PC-9 (cell line): ENCODE measurements at places on chromosomes 6 and 20. TPM values are rescaled to one million over a fixed set of nuclear protein-coding genes. Genes with fewer than 3 reads are reported as not detected.
A peak's percentile ranks its signal among the peaks of the same experiment; 100 is the strongest.

- no peak for DNase-seq
These were observed 60.5 kb upstream of the SAMD5 start for GRCh38 chr6:147447835-147448611.

- DNase-seq = peak; percentile 29
These were observed 168.5 kb upstream of the SIM1 start for GRCh38 chr6:100633096-100633777.

DNA sequence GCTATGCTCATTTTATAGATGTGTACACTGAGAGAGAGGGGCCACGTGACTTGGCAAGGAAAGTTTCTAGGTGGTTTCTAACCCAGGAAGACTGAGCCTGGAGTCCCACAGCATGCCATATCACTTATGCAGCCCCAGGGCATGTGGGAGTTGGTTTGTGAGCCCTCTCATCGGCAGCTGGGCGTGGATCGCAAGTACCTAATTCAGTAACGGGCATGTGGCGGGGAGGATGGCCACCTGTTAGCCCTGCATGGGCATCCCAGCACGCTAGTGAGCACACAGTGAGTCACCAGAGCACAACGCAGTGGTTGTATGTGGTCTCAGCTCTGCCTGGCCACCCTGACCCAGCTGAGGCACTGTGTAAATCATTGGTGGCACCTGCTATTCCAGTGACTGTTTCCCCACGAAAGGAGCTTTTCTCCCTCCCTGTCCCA is 88.3 kb downstream of the NINL start:
- DNase-seq = peak; percentile 91

Gene GPR31
- not detected in 2 replicates for total RNA-seq

- DNase-seq = no peak
These were observed 98.3 kb upstream of the CHD6 start for GRCh38 chr20:41716436-41716835.

DNA sequence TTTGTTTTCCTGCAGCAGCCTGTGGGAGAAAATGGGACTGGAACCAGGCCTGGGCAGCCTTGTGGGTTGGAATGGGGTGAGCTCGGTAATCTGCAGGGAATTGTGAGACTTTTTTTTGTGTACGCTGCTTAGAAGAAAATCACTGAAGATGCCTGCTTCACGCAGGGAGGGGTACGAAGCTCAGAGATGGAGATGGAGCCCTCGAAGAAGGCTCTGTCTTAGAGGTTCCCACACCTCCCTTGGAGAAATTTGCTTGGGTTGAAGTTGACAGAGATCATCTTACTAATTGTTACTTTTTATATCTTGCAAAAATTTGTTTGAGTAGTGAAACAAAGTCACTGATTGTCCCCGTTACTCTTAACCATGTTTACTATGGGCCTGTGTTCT is 894 bp downstream of the PYGB start:
- no peak for DNase-seq

Gene MTFR2
- total RNA-seq = 10.5 and 12.6 TPM in 2 replicates

DNA sequence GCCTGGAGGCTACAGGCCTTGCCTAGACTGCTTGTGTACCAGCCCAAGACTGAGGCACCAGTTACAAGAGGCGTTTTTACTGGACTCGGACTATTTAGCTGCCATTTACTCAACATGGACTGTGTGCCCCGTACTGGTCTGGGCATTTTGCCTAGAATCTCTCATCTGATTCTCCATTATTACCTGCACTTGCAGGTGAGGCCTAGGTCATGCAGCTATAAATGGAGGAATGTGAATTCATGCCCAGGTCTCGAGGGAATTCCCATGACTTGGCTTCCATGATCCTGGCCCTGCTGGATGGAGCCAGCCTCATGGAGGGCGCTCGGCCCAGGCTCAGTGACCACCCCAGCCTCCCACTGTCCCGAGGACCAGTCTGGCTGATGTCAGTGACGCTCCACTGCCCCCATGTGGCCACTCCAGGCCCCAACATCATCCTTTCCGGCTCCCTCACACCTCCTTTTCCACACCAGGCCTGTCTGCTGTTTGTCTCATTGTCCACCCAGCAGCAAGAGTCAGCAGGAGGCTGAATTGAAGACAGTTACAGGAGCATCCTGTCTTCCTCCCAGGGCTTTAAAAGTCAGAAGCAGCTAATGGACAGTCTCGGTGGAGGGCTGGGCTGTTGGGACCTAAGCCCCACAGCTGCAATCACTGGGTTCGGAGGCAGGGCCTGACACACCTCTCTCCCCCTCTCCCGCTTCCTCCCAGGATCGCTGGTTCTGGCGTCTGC is 8.7 kb downstream of the MMP24OS start:
- DNase-seq = peak; percentile 66

DNA sequence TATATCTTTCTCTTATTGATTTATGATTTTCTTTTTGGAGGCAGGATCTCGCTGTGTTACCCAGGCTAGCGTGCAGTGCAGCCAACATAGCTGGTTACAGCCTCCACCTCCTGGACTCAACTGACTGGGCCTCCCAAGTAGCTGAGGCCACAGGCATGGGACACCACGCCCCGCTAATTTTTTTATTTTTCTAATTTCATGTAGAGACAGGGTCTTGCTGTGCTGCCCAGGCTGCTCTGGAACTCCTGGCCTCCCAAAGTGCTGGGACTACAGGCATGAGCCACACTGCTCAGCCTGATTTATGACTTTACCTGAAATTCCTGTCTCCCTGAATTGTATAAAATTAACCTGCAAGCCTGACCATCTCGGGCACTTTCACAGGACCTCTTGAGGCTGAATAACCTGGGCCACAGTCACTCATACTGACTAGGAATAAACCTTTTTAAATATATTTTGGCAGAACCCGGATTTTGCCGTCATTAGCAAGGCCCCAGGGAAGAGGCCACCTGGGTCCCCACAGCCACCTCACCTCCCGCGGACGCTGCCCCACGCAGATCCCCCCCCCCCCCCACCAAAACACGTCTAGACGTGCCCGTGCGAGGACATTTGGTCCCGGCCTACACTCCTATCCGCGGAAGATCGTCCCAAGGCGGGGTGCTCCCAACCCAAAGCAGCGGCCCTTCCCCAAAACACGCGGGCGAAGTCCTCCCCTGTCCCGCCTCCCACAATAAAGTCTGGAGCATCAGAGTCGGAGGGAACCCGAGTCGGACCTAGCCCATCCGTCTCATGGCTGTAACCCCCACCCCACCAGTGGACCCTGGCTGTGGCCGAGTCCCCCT is 902 bp downstream of the ZNF337 start:
- DNase-seq = no peak

Gene COL21A1
- 0.13 TPM in 1 of 2 replicates, not detected in the other for total RNA-seq

- no peak for DNase-seq
These were observed 18.5 kb upstream of the SERPINB9 start for GRCh38 chr6:2921520-2922115.

GRCh38 chr6:50539447-50539846 is 173.9 kb upstream of the TFAP2D start:
- DNase-seq = no peak

DNA sequence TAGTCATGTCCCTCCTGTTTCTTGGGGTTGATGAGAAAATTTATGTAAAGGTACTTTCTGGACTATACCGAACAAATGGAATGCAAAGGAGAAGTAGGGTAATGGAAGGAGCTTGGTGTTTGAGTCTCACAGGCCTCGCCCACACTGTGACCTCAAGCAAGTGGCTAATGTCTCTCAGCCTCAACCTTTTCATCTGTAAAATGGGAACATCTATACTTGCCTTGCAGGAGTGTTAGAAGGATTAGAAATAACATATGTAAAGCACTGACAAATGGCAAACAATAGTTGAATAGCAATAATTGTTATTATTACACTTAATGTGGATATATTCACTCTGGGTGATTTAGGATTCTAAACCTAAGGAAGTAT is 8.9 kb upstream of the PKIG start:
- DNase-seq = no peak
